ENCODE measurements at places on chromosomes 6 and 20. TPM values are rescaled to one million over a fixed set of nuclear protein-coding genes. Genes with fewer than 3 reads are reported as not detected.

- H3K36me3 ChIP-seq, result no peaks in the 10 kb centered on the region
- no peak overlapping the region for H3K27ac ChIP-seq
- H3K4me3 ChIP-seq, result no peak overlapping the region
- no peak for DNase-seq
Observed at GRCh38 chr6:9745966-9746365, 668.9 kb downstream of the TFAP2A start.

DNA sequence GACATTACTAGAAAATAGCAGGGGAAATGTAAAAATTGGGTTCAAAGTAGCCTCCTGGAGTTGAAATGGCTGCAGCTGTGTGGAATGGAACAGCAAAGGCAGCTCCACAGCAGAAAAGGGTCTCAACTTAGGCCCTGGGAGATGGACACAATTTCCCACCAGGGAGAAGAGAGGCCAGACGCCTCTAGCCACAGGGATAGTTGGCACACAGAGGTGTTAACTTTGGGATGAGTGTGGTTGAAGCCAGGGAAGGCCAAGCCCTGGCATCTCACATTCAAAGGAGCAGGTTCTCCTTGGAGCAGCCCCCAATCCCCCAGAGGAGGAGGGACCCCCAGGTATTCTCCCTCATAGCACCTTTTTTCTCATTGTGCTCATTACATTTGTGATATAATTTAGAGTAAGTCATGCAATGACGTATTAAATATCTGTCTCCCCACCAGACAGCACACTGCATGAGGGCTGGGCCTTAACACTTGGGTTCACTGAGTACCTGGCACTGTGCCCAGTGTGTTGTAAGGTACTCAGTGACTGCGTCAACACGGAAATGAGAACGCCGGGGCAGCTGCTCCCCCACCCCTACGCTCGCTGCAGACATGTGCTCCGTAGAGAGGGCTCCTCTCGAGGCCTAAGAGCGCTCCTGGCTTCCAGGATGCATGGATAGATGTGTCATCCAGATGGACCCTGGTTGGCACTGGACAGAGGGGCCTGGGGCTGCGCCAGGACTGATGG is 76.0 kb upstream of the CD93 start:
- peaks cover 23% of the 10 kb centered on the region for H3K4me1 ChIP-seq
- DNase-seq, result no peak
- no peaks in the 10 kb centered on the region for H3K36me3 ChIP-seq
- no peak overlapping the region for H3K4me3 ChIP-seq
- no peak overlapping the region for H3K27ac ChIP-seq

GRCh38 chr6:143525356-143525755 is 13.8 kb upstream of the FUCA2 start:
- no peaks in the 10 kb centered on the region for H3K4me1 ChIP-seq
- H3K36me3 ChIP-seq, result no peaks in the 10 kb centered on the region
- peaks cover 4% of the 10 kb centered on the region for H3K27me3 ChIP-seq
- H3K27ac ChIP-seq, result no peak overlapping the region
- DNase-seq, result no peak

DNA sequence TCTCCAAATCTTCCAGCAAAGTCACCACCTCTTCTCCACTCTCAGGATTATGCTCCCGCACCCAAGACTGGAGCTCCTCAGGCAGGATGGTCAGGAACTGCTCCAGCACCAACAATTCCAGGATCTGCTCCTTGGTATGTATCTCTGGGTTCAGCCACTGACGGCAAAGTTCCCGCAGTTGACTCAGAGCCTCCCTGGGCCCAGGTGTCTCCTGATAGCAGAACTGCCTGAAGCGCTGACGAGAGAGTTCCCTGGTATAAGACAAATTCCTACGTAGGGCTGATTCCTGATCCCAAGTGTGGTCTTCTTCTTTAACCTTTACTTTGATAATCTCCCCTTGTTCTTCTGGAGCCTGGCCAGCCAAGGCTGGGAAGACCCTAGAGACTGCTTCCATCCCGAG is 60.6 kb downstream of the GPX5 start:
- peaks cover 3% of the 10 kb centered on the region for H3K36me3 ChIP-seq
- peaks cover 48% of the 10 kb centered on the region for H3K4me1 ChIP-seq
- H3K27me3 ChIP-seq, result no peaks in the 10 kb centered on the region
- peak overlapping the region; percentile 91 for H3K27ac ChIP-seq

DNA sequence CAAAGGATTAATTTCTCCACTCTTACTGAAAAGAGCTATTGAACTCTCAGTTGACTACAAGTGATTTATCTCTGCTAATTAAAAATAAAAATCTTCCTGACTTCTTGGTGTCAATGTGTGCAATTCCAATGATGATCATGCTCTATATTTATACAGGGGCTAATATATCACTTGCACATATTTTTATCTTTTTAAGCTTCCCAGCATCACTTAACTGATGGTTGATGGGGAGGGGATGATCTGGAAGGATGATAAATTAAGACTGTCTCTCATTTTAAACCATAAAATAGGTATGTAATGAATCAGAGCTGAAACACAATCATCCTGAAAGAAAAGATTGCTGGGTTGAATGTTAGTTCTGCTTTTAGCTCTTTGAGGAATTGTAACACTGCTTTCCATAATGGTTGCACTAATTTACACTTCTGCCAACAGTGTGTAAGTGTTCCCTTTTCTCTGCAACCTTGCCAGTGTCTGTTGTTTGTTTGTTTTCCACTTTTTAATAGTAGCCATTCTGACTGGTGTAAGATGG is 169.6 kb upstream of the ECI2 start:
- H3K36me3 ChIP-seq, result no peaks in the 10 kb centered on the region
- H3K27me3 ChIP-seq, result no peaks in the 10 kb centered on the region
- no peak overlapping the region for H3K4me3 ChIP-seq
- peaks cover 3% of the 10 kb centered on the region for H3K4me1 ChIP-seq
- H3K27ac ChIP-seq, result no peak overlapping the region

GRCh38 chr6:125886021-125886420 is 70.5 kb upstream of the HINT3 start:
- peaks cover 33% of the 10 kb centered on the region for H3K36me3 ChIP-seq
- no peak overlapping the region for H3K4me3 ChIP-seq
- no peak for DNase-seq
- no peak overlapping the region for H3K27ac ChIP-seq

DNA sequence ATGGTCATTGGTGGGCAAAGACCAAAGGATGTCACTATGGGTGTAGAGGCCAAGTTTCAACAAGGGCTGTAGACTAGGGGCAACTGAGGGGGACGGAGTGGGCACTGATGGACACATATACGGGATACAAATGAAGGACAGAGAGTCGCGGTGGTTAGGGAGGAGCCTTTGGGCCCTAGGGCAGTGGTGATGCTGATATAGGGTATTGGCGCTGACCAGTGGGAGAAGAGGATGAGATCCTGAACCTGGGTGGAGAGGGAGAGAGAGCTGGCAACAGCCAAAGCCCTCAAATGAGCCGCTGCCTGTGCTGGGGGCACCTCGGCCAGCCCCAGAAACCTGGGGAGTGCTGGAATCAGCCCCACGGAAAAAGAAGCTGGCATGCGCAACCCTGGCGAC is 1.6 kb downstream of the CDH22 start:
- peaks cover under 1% of the 10 kb centered on the region for H3K4me1 ChIP-seq
- H3K36me3 ChIP-seq, result peaks cover under 1% of the 10 kb centered on the region
- no peak overlapping the region for H3K27ac ChIP-seq
- H3K27me3 ChIP-seq, result peaks cover 91% of the 10 kb centered on the region
- H3K4me3 ChIP-seq, result peak overlapping the region; percentile 77

DNA sequence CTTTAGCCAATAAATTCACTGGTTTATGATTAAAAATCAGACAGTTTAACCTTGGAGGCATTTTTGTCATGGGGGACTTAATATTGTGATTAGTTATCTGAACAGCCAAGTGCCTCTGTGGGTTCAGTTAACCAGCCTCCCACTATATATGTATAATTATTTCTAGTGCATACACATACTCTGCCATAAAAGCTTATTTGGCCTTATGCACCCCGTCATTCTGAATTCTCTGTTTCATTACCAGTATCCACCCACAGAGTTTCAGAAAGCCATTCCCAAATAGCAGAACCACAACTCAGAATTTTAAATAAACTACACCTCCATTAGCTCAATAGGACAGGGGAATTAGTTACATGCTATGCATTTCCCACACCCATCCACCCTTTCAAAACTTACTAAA is 279.7 kb downstream of the ZFAND3 start:
- no peak for DNase-seq
- H3K4me1 ChIP-seq, result no peaks in the 10 kb centered on the region
- H3K27ac ChIP-seq, result no peak overlapping the region
- H3K36me3 ChIP-seq, result peaks cover 12% of the 10 kb centered on the region
- no peaks in the 10 kb centered on the region for H3K27me3 ChIP-seq

DNA sequence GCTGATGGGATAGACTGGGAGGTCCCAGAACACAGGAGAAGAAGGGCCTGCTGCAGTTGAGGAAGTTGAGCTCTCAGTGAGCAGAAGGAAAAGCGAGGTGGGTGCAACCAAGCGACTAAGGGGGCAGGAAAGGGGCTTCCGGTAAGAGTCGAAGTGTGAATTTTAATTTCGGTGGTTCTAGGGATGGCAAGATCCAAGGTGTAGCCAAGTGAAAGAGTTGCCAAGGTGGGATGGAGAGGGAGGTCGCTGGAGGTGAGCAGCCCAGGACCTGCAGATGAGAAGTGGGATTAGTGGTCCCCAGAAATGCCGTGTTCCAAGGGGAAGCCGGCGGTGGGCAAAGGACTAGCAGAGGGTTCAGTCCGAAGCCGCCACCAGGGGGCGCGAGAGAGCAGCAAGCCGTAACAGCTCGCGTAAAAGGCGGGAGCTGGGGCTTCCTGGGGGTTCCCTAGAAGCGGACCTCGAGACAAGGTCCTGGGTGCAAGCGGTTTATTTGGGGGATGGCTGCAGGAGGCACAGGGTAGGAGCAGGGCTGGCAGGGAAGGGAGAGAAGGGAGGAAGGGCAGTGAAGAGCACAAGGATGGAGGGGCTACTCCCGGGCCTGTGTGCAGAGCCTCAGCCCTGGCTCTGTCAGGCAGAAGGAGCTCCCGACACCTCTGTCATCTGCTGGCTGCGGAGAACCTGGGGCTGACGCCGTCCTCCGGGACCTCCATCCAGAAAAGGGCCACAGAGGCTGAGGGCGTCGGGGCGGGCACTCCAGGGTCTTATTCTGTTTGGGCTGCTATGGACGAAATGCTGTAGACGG is 103.6 kb downstream of the PAX1 start:
- no peak overlapping the region for H3K27ac ChIP-seq
- H3K27me3 ChIP-seq, result peaks cover 40% of the 10 kb centered on the region
- no peak overlapping the region for H3K4me3 ChIP-seq
- H3K36me3 ChIP-seq, result no peaks in the 10 kb centered on the region

DNA sequence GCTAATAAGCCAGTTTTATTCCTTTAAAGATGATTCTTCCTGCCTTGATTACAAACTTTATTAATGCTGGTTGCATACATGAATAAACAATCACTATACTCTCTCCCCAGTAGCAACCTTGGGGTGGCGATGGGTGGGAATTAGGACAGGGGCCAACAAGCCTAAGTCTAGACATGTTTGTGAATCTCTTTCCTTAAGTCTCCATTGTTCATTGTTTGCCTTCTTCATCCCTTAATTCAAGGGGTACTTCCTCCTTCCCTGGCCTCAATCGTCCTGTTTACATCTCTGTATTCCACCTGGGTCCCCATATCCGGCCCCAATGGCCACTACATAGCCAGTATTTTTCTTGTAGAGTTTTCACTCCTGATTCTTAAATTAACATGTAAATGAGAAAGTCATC is 66.0 kb downstream of the ARHGAP18 start:
- no peak overlapping the region for H3K4me3 ChIP-seq
- peak overlapping the region; percentile 38 for H3K27ac ChIP-seq
- H3K4me1 ChIP-seq, result peaks cover 31% of the 10 kb centered on the region
- H3K36me3 ChIP-seq, result no peaks in the 10 kb centered on the region

- H3K4me1 ChIP-seq, result peaks cover 18% of the 10 kb centered on the region
- no peak for DNase-seq
- peaks cover 4% of the 10 kb centered on the region for H3K36me3 ChIP-seq
- H3K27ac ChIP-seq, result no peak overlapping the region
Observed at GRCh38 chr6:34600101-34600500, 44.0 kb upstream of the SPDEF start.

GRCh38 chr6:153121311-153121710 is 9.8 kb downstream of the RGS17 start:
- no peak overlapping the region for H3K4me3 ChIP-seq
- DNase-seq, result no peak
- no peak overlapping the region for H3K27ac ChIP-seq

DNA sequence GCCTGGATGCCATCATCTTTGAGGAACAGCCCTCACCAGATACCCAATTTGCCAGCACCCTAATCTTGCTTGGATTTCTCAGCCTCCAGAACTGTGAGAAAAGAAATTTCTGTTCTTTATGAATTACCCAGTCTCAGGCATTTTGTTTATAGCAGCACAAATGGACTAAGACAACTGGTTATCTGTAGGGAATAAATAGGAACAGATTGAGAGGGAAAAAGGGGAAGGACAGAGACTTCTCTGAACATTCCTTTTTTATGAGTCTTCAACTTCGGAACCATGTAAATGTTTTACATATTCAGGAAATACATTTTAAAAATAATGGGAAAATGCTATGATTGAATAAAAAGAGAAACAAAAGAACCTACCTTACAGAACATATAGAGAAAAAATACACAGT is 20.9 kb downstream of the KCTD20 start:
- H3K27ac ChIP-seq, result no peak overlapping the region
- no peaks in the 10 kb centered on the region for H3K27me3 ChIP-seq
- peaks cover 12% of the 10 kb centered on the region for H3K4me1 ChIP-seq
- peaks cover 18% of the 10 kb centered on the region for H3K36me3 ChIP-seq
- DNase-seq, result no peak

- H3K36me3 ChIP-seq, result peaks cover 11% of the 10 kb centered on the region
- no peaks in the 10 kb centered on the region for H3K27me3 ChIP-seq
- peaks cover 14% of the 10 kb centered on the region for H3K4me1 ChIP-seq
- DNase-seq, result no peak
- no peak overlapping the region for H3K4me3 ChIP-seq
Observed at GRCh38 chr6:148407372-148407771, 64.7 kb downstream of the SASH1 start.

DNA sequence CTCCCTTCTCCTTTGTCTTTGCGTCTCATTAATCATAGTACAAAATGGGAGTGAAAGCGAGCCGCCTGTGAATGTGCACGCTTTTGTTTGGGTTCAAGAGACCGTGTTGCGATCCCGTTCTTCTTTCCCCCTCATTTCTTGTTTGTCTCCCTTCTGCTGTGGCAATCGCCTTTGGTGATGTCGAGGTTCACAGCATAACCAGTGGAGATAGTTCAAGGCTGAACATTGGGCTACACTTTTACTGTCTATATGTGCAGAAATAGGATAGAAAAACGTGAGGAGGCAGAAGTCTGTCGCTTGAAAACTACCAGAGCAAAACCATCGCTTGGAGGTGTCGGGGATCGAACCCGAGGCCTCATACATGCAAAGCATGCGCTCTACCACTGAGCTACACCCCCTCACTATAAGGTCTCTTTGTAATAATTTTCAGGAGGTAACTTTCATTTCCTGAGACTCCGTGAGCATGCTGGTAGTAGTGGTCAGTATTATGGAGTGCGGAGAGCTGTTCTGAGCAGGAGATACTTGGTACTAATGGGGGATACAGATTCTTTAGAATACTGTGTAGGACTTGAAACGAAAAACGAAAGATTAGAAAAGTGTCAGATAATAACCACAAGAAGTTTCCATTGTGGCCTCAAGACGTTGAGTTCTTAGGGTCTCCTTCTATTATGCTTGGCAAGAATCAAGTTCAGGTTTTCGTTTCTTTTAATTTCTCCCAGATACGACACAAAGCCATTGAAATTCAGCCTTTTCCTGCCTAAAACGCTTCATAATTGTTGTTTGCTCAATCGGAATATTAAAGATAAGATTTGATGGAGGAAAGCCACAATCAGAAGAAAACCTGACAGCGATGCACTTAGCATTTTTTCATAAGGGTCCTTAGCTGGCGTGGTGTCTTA is 106.6 kb downstream of the TRIM27 start:
- no peak overlapping the region for H3K27ac ChIP-seq
- no peak for DNase-seq
- peaks cover under 1% of the 10 kb centered on the region for H3K4me1 ChIP-seq
- H3K27me3 ChIP-seq, result peaks cover 92% of the 10 kb centered on the region
- H3K4me3 ChIP-seq, result peak overlapping the region; percentile 62

The SLC26A8 gene
- not detected for total RNA-seq

All from type B pancreatic cell (in vitro differentiated cells).